ENCODE measurements at places on chromosomes 4 and X.

DNA sequence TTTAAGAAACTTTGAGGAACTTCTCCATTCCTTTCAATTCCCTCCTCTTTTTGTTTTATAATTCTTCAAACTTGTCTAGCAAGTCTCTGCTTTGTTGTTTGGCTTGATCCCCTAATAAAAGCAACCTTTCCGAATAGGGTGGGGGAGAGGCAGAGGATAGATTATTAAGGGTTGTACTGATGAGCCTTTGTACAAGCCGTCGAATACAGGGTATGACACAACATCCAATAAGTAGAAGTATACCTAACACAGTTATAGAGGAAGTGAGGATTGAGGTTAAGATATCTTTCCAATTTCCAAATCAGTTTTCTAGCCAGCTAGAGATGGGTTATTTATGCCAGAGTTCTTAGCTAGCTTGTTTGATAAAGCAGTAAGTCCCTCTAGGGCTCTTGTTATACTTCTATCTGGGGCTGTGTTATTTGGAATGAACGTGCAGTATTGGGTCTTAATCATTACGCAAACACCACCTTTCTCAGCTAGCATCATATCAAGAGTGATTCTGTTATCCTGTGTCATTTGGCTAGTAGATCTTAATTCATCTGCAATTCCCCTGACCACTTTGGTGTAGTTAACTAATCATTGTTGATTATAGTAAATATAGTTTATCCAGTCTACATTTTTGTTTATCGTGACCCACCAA, 18.5 kb downstream of the METAP1 start:
- no peak for DNase-seq

DNA sequence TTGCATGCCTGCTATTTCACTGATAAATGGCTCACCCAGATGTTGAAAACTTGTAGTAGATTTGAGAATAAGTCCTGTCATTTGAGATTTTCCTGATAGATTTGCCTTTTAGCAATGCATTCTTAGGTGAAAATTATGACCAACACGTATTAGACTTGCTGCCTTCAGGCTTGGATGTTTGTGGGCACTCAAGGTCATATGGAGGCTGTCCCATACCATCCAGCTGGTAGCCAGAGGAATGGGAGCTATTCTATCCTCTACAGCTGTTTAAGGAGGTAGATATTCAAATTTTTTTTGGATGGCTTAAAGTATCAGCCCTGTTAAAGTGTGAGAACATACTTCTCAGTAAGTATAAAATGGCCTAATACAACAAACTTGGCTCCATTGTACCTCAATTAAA, 34.7 kb downstream of the RTL3 start:
- no peak for DNase-seq

GRCh38 chrX:56281789-56282188, 49.6 kb downstream of the KLF8 start:
- DNase-seq = no peak

DNA sequence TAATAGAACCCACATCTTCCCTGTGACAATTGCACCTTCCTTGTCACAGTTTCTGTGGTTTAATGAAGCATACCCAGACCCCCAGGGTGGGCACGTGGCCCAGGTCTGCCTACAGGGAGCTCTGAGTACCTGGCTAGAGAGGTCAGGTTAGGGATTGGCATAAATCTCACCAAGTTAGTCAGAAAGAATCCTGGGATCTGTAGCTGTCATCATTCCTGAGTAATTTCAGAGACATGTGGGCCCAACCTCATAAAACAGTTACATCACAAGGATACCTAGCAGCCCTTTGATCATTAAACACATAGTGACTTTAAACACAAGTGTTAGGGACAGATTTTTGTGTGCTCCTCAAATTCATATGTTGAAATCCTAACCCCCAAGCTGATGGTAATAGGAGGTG, 123.0 kb downstream of the KDR start:
- DNase-seq = no peak

- DNase-seq = no peak
These were observed 88.3 kb downstream of the SHROOM2 start for GRCh38 chrX:9874483-9874882.

- DNase-seq = no peak
These were observed 2506.6 kb downstream of the ARAP2 start for GRCh38 chr4:33737726-33738125.

- DNase-seq = no peak
These were observed 21.4 kb downstream of the PTPN13 start for GRCh38 chr4:86615501-86615900.

GRCh38 chr4:3284734-3285557, 7.9 kb upstream of the RGS12 start:
- no peak for DNase-seq

- no peak for DNase-seq
These were observed 1.8 kb downstream of the AVPR2 start for GRCh38 chrX:153906126-153906917.

DNA sequence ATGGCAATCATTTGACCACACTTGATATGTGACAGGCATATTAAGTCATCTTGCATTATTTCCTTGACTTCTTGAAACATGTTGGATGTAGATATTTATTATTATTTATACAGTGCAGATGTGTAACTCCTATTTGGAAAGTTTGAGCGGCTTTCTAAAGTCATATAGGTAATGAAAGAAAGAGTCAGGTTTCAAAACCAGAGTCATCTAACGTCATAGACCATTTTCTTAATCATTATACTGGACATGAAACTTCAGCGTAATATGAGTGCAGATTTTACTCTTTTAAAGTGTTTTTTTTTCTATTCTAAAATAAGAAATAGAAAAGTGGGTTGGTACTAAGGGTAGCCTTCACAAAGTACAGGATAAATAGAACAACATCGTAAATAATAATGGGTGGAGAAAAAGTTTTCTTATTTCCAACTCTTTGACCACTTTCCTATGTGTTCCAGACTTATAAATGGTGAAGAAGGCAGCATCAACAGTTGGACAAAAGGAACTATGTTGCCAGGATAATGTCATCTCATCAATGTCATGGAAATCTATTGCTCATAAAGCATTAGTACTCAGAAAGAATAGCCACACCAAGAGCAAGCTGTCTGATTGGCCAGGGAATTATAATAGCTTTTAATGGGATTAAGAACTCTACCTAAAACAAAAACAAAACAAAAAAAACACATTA, 108.0 kb upstream of the PCDH18 start:
- DNase-seq = no peak

- no peak for DNase-seq
These were observed 4.1 kb upstream of the SEC24B start for GRCh38 chr4:109429545-109429944.

- DNase-seq = no peak
These were observed 29.0 kb upstream of the INPP4B start for GRCh38 chr4:142875117-142875516.

DNA sequence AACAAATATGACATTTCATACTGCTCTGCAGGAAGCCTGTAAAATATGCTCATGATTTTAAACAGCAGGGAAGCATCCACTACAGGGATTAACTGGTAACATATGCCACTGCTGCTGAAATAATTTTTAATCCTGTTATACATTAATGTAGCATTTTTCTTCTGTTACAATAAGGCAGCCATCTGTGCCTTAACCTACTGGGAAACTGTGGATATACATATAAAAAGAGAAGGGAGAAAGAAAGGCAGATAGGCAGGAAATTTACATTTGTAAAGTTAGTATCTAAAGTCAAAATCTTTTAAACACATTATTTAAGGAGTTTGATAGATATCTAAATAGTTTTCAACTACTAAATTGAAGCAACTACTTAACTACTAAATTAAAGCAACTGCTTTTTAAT, 514.6 kb upstream of the KLHL4 start:
- no peak for DNase-seq

DNA sequence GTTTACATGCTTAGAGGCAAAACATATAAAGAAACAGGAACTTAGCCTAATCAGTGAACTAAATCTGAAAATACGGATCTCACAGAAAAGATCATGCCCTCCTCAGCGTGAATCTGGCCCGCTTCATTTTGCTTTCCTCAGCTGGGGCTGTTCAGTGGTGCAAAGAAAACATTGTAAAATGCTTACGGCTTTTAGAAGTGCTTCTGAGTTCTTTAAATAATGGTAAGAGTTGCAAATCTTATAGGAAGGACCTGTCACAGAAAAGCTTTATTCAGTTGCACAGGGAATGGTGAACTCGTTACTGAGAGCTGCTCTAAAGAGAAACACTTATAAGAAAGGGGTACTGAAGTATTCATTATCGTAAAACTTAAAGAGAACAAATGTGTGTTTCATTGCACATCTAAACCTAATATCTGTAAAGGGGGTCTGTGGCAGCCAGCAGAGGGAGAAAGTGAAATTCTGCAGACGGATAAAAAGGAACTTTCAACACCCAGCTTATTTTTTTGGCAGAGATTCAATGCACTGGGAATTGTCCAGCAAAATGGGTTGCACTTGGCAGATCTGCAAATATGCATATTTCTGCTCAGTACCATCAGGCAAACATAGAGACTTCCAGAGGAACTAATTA, 139.2 kb upstream of the ANK2 start:
- no peak for DNase-seq

- DNase-seq = no peak
These were observed 2209.9 kb downstream of the PCDH7 start for GRCh38 chr4:32929796-32930699.

DNA sequence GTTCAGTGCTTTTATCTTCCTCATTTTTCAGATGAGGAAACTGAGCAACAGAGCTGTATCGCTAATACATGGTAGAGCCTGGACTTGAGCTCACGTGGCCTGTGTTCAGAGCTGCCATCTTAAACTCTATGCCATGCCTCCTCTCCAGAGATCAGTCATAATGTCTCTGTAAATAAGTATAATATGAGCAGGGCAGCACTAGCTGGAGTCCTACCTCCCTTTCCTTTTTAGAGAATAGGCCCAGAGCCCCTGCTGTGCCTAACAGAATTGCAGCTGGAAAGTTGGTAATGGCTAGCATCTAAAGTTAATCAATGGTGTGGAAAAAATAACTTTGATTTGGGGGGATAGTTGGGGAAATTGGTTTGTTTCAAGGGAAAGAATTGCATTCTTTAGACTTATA, 20.4 kb downstream of the CASP6 start:
- no peak for DNase-seq

GRCh38 chrX:47936224-47936939, 67.4 kb downstream of the ZNF182 start:
- no peak for DNase-seq

GRCh38 chr4:80076681-80077080, 3.7 kb upstream of the ANTXR2 start:
- no peak for DNase-seq

GRCh38 chr4:39637586-39638353, 895 bp downstream of the SMIM14 start:
- peak; percentile 75 for DNase-seq

DNA sequence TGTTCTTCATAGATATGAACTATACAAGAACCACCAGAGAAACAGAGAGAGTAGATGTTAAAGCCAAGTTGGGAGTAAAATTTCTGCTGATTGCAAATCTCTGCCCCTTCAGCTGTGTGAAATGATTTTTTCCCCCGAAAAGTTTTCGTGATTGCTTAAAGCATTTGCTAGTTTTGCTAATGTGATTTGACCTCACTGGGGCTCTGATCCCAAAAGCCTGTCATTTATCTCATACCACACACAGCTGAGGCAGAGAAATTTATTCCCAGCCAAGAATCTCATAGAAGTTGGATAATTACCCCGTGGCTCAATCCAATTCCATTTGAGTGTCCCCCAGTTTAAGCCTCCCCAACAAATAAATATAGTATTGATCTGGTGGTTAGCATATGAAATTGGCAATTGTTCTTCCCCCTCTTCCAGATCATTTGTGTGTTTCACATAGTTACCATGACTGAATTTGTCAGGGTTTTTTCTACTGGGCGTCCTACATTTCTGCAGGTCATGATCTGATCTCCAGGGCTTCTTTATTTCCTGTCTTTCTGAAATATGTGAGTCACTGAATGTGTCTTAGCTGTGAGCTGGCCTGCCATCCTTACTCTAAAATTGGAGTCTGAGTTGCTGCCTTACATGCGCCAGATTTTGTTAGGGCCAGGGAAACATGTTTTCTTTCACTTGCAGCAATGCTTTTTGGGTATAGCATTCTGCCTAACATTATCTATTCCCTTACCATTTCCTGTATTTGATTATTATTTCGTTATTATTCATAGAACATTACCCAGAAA, 167.5 kb upstream of the FRMPD4 start:
- DNase-seq = no peak

- DNase-seq = no peak
These were observed 680 bp upstream of the ASMTL start for GRCh38 chrX:1453395-1453783.

GRCh38 chr4:112379306-112379705, 82.1 kb downstream of the ALPK1 start:
- peak; percentile 24 for DNase-seq

DNA sequence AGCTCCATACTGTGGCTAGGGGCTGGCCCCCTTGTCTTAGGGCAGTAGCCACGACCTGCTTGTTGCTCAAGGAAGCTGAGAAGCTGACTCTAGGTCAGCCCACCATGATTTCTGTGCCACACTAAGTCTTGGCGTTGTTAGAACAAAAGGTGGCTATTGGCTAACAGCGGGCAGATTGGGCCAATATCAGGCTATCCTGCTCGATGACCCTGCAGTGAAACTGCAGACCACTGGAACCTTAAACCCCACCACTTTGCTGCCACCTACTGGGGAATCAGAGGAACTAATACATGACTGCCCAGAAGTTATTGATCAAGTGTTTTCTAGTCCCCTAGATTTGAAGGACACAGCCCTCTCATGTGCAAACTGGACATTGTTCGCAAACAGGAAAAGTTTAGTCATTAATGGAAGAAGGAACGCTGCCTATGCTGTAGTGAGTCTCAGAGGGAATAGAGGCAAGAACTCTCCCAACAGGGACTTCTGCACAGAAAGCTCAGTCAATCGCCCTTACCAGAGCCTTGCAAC, 17.0 kb upstream of the PAPSS1 start:
- DNase-seq = no peak

- no peak for DNase-seq
These were observed 2.6 kb upstream of the ZFP42 start for GRCh38 chr4:187992971-187993370.

- DNase-seq = no peak
These were observed 672 bp downstream of the PGM2 start for GRCh38 chr4:37827030-37827685.

DNA sequence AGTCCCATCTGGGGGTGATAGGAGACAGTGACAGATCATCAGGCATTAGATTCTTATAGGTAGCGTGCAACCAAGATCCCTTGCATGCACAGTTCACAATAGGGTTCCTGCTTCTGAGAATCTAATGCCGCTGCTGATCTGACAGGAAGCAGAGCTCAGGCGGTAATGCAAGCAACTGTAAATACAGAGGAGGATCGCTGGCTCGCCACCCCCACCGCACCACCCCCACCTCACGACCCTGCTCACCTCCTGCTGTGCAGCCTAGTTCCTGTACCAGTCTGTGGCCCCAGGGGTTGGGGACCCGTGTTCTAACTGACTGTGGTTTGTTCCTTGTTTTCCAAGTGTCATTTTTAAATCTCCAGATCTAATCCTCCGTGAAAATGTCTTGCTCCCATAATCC, 89.0 kb upstream of the MAPK10 start:
- DNase-seq = no peak

DNA sequence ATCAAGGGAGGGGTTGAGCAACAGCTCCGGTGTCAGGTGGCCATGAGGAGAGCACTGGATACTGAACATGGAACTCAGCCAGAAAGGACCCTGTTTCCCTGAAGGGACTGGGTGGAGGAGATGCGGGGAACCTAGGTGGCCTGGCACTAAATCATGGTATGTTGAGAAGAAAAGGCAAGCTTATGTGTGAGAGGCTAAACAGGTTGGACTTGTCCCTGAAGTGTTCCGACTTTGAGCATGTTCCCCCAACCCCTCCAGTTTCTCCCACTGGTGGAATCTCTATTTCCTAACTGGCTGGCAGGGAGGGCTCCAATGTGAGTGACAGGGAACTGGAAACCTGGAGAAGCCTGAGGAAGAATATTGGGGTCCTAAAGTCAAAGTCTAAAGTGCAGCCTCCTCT, 69.5 kb downstream of the PLAC1 start:
- DNase-seq = no peak
